ENCODE measurements at places on chromosomes 1 and 21. TPM values are rescaled to one million over a fixed set of nuclear protein-coding genes. Genes with fewer than 3 reads are reported as not detected.
A peak's percentile ranks its signal among the peaks of the same experiment; 100 is the strongest.

- no peaks in the 10 kb centered on the region for H3K27me3 ChIP-seq
- H3K27ac ChIP-seq, result no peak overlapping the region
- peaks cover 61% of the 10 kb centered on the region for H3K36me3 ChIP-seq
- no peak overlapping the region for H3K4me3 ChIP-seq
Observed at GRCh38 chr1:230250666-230251065, 175.5 kb downstream of the PGBD5 start.

GRCh38 chr1:155226910-155227260, 18.4 kb downstream of the MTX1 start:
- peak overlapping the region; percentile 89 for H3K27ac ChIP-seq
- peaks cover 42% of the 10 kb centered on the region for H3K4me1 ChIP-seq
- no peaks in the 10 kb centered on the region for H3K36me3 ChIP-seq
- DNase-seq, result peak; percentile 77
- H3K27me3 ChIP-seq, result no peaks in the 10 kb centered on the region

DNA sequence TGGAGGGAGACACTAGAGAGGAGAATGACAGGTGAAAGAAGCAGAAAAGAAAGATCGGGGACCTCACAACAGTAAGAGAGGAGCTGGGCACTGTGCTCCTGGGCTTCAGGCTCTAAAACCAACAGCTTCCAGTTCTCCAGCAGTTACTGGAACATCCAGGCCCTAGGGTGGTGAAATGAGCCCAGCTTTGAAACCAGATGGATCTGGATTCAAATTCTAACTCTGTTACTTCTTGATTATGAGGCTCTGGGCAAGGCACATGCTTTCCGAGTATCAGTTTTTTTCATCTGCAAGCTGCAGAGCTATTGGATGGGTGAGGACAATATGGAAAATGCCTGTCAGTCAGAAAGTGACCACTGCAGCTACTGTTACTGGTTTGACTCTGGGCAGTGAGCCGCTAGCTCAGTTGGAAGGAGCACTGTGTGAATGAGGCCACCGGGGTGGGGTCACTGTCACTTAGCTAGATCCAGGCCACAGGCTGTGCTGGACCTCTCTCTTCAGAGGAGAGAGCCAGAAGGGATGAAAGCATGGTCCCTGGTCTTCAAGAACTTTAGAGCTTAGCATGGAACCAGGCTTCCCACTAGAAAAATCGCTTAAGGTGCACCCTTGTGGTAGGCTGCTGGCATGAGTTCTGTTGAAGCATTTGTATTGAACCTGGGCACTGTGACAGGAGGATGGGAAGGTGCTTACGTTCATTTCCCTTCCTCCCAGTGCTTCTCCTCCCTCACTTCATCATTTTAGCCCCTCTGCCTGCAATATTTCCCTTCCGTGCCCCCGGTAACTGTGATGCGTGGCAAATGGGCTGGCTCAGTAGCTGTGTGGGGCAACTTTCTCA, 12.2 kb downstream of the PLEKHO1 start:
- H3K27ac ChIP-seq, result peak overlapping the region; percentile 94
- H3K27me3 ChIP-seq, result no peaks in the 10 kb centered on the region
- peak overlapping the region; percentile 49 for H3K4me3 ChIP-seq
- peaks cover 35% of the 10 kb centered on the region for H3K4me1 ChIP-seq
- no peak for DNase-seq

- H3K36me3 ChIP-seq, result peaks cover 82% of the 10 kb centered on the region
- DNase-seq, result no peak
- no peaks in the 10 kb centered on the region for H3K27me3 ChIP-seq
- H3K27ac ChIP-seq, result no peak overlapping the region
- H3K4me3 ChIP-seq, result no peak overlapping the region
Observed at GRCh38 chr1:43443197-43443946, 10.4 kb downstream of the HYI start.

GRCh38 chr1:116488071-116488470, 82.8 kb downstream of the CD58 start:
- H3K36me3 ChIP-seq, result no peaks in the 10 kb centered on the region
- H3K4me3 ChIP-seq, result no peak overlapping the region
- no peak for DNase-seq
- H3K4me1 ChIP-seq, result peaks cover 40% of the 10 kb centered on the region
- H3K27ac ChIP-seq, result no peak overlapping the region
- no peaks in the 10 kb centered on the region for H3K27me3 ChIP-seq

DNA sequence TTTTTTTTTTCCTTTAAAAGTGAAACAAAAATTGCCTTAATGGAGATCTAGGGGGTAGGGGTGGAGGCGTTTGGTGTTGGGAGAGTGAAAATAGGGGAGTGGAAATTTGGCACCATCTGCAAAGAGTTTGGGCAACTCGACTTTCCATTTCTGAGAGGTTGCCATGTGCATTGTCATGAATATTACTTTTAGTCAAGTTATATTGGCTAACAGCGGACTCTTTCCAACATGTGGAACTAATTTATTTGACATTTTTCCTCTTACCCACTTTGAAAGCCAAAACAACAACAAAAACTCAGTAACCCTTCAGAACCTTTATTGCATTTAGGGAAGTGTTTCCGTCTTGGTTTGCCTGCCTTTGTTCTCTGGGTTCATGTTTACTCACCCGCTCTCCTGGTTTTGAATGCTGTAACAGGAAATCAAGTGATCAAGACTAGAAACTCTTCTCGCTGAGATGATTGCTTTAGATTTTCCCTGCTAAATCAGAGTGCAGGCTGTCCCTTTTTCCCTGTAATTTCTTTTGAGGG, 70.4 kb downstream of the CACHD1 start:
- no peak for DNase-seq
- H3K4me3 ChIP-seq, result peak overlapping the region; percentile 62
- no peaks in the 10 kb centered on the region for H3K27me3 ChIP-seq
- H3K27ac ChIP-seq, result no peak overlapping the region
- no peaks in the 10 kb centered on the region for H3K36me3 ChIP-seq

DNA sequence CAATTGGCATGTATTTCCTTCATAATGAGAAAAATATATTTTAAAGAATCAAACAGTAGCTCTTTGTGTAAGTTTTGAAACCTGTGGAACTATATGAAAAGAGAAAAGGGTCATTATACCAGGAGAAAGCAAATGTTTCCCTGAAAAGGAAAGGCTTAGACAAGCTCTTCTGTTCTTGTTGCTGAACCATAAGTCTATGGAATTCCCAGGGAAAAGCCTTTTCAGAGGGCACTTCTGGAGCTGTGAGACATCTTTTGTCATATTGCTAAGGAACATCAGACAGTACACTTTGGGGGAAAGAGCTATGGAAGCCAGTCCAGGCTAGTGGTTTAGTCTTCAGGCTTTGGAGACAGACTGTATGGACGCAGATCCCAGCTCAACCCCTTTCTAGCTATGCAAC, 12.1 kb upstream of the SHCBP1L start:
- H3K4me3 ChIP-seq, result no peak overlapping the region
- no peaks in the 10 kb centered on the region for H3K36me3 ChIP-seq
- H3K27me3 ChIP-seq, result no peaks in the 10 kb centered on the region

DNA sequence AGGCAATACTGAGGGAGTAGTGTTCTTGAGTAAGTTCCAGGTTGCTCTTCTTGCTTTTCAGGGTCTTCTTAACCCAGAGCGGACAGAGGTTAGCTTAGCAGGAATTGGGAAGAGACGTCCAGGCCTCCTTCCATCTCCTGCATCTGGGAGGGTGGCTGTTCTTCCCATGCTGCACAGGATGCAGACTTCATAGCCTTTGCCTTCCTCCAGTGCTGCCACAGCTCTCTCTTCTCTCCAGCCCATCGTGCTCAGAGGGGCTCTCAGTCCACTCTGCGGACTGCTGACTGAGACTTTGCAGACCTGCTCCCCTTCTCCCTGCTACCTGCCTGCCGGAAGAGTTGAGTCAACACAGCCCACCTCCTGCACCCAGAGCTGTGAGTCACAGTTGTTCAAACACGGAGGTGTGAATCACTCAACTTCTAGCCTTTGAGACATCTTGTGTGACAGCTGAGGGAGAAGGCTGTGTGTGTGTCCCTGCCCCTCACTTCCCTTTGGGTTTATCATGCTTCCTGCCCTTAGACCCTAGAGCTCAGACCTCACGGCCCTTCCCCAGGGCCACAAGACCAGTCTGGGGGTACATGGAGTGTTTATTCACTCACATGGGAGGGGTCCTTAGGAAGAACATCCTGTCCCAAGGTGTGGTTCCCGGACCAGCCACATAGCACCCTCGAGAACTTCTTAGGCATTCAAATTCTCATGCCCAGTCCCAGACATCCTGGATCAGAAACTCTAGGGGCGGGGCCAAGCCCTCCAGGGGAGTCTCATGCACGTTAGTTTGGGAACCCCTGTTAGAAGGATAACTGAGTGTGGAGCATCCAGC, 158.3 kb upstream of the CACNA1E start:
- no peaks in the 10 kb centered on the region for H3K36me3 ChIP-seq
- H3K27ac ChIP-seq, result no peak overlapping the region
- no peaks in the 10 kb centered on the region for H3K27me3 ChIP-seq
- H3K4me3 ChIP-seq, result no peak overlapping the region

- H3K4me1 ChIP-seq, result no peaks in the 10 kb centered on the region
- DNase-seq, result no peak
- no peaks in the 10 kb centered on the region for H3K36me3 ChIP-seq
- H3K4me3 ChIP-seq, result no peak overlapping the region
- H3K27me3 ChIP-seq, result no peaks in the 10 kb centered on the region
Observed at GRCh38 chr1:106755682-106756406, 300.6 kb upstream of the PRMT6 start.

DNA sequence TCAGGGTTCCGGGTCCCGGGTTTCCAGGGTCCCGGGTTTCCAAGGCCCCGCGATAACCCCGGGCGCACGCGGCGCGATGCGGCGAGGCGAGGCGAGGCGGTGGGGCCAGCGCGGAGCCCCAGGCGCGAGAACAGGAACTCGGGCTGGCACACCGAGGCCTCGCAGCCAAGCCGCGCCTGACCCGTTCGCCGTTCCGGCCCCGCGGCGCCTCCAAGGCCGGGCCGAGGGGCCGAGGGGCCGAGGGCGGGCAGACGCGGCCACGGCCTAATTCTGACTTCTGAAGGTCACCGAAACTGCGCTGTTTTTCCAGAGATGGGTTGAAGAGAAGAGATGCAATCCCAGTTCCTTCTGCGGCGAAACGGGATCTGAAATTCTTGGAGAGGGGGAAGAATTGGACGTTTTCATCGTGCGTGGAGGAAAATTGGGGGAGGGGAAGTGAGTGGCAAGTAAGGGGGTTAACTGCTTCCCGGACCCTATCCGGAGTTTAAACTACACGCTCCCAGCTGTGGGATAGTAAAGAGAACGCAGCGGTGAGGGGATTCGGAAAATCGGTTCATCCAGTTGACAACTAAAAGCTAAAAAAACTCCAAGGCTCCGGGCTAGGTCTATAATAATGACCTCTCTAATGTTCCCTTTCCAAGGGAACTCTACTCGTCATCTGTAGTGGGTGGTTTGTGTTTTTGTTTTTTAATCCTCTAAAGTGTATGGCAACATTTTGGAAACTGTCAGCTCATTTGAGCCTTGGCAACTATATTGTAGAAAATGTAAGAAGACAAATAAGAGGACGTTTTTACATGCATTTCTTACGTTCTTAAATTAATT, 8.2 kb downstream of the TBX15 start:
- H3K27ac ChIP-seq, result peak overlapping the region; percentile 85
- H3K4me1 ChIP-seq, result peaks cover 23% of the 10 kb centered on the region
- DNase-seq, result no peak
- no peaks in the 10 kb centered on the region for H3K27me3 ChIP-seq

DNA sequence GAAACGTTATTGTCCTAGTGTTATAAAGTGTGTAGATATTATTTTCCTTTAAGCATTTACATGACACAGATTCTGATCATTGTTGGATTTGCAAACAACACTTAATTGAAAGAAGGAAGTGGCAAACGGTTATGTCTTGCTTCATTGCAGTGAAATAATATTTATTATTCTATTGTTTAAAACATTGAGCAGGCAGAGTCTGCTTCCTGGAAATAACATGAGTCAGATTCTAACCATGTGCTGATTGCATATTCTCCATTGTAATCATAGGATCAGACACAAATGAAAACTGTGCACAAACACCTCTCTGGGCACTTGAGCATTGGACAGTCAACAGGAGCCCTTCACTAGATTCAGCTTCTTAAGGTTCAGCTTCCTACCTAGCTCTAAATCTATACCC, 46.8 kb upstream of the USP25 start:
- H3K27ac ChIP-seq, result no peak overlapping the region
- no peaks in the 10 kb centered on the region for H3K27me3 ChIP-seq
- H3K4me1 ChIP-seq, result peaks cover 17% of the 10 kb centered on the region
- H3K36me3 ChIP-seq, result no peaks in the 10 kb centered on the region
- no peak overlapping the region for H3K4me3 ChIP-seq

- no peak overlapping the region for H3K27ac ChIP-seq
- no peak for DNase-seq
- H3K4me1 ChIP-seq, result no peaks in the 10 kb centered on the region
- no peaks in the 10 kb centered on the region for H3K27me3 ChIP-seq
Observed at GRCh38 chr1:216521477-216521876, 98.2 kb upstream of the USH2A start.

GRCh38 chr1:17725084-17725719, 29.9 kb upstream of the ACTL8 start:
- H3K36me3 ChIP-seq, result no peaks in the 10 kb centered on the region
- no peak for DNase-seq
- no peak overlapping the region for H3K4me3 ChIP-seq
- no peaks in the 10 kb centered on the region for H3K27me3 ChIP-seq
- no peak overlapping the region for H3K27ac ChIP-seq
- peaks cover 1% of the 10 kb centered on the region for H3K4me1 ChIP-seq

- no peak overlapping the region for H3K4me3 ChIP-seq
- no peaks in the 10 kb centered on the region for H3K27me3 ChIP-seq
- DNase-seq, result no peak
- H3K4me1 ChIP-seq, result no peaks in the 10 kb centered on the region
- no peaks in the 10 kb centered on the region for H3K36me3 ChIP-seq
- no peak overlapping the region for H3K27ac ChIP-seq
Observed at GRCh38 chr1:175620376-175620775, 123.0 kb downstream of the TNR start.

GRCh38 chr1:25038699-25039098, 108.6 kb upstream of the RUNX3 start:
- no peaks in the 10 kb centered on the region for H3K27me3 ChIP-seq
- no peak overlapping the region for H3K4me3 ChIP-seq
- H3K27ac ChIP-seq, result no peak overlapping the region
- no peak for DNase-seq

GRCh38 chr1:92929461-92929860, 31.8 kb downstream of the DIPK1A start:
- peaks cover 32% of the 10 kb centered on the region for H3K4me1 ChIP-seq
- no peaks in the 10 kb centered on the region for H3K27me3 ChIP-seq
- DNase-seq, result no peak
- no peak overlapping the region for H3K4me3 ChIP-seq
- no peak overlapping the region for H3K27ac ChIP-seq

Gene FLG2
- not detected for total RNA-seq

Gene ATP6V1G3
- total RNA-seq, result 0.36 TPM

Gene ITLN1
- not detected for total RNA-seq

Gene LRRC7
- total RNA-seq, result not detected

Measured in osteoblast (primary cell).